ENCODE measurements at places on chromosomes 16 and 17. TPM values are rescaled to one million over a fixed set of nuclear protein-coding genes. Genes with fewer than 3 reads are reported as not detected.

DNA sequence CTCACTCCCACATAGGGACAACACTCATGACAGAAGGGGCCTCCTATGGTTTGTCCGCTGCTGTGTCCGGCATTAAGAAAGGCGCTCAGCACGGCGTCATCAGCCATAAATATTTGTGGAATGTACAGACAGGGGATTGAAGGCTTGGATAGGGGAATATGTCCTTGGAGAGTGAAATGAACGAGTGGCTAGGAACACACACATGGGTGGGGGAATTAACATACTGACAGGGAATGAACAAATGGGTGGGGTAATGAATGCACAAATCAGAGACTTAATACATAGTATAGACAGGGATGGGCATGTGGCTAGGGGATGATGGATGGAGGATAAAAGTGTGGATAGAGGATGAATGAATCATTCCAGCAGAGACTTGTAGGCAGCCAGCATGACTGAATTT, 154.0 kb upstream of the HSBP1 start:
- peak; percentile 16 for DNase-seq
- no peaks in the 10 kb centered on the region for H3K36me3 ChIP-seq
- H3K4me3 ChIP-seq, result no peak overlapping the region
- H3K4me1 ChIP-seq, result peaks cover 5% of the 10 kb centered on the region

Gene TMEM132E
- not detected for total RNA-seq

GRCh38 chr16:85275533-85276249, 163.4 kb upstream of the CIBAR2 start:
- H3K27ac ChIP-seq, result no peak overlapping the region
- no peak overlapping the region for H3K4me3 ChIP-seq
- DNase-seq, result peak; percentile 77
- H3K4me1 ChIP-seq, result peaks cover 11% of the 10 kb centered on the region

Gene TMEM100
- total RNA-seq, result 1.0 TPM

Gene SOCS1
- total RNA-seq, result 1.8 TPM

Gene MC1R
- 1.6 TPM for total RNA-seq

- no peak for DNase-seq
- H3K4me3 ChIP-seq, result no peak overlapping the region
- no peaks in the 10 kb centered on the region for H3K36me3 ChIP-seq
Measured at GRCh38 chr16:27781195-27781524, 231.2 kb downstream of the KATNIP start.

DNA sequence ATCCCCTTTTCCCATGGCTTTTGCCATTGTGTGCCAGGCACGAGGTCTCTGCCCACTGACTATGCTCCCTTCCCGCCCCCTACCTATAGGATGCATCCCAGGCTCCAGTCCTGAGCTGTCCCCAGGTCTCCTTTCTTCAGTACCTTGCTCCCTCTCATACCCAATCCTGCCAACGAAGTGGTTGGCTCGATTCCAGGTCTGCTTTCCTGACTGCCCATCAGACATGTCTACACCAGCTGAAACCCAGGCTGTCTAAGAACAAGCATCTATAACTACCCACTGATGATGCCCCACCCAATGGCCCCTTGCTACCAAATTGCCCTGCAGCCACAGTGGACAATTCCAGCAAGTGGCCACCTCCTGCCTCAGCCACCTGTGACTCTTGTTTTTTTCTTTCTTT, 479.1 kb downstream of the SOX9 start:
- H3K27ac ChIP-seq, result no peak overlapping the region
- H3K36me3 ChIP-seq, result no peaks in the 10 kb centered on the region
- peaks cover 8% of the 10 kb centered on the region for H3K4me1 ChIP-seq
- 0 out of 2 replicates have a peak, but pooled peaks cover 3% of the 10 kb centered on the region for H3K27me3 ChIP-seq

- no peak for DNase-seq
- H3K27me3 ChIP-seq, result no peaks in the 10 kb centered on the region
- no peak overlapping the region for H3K27ac ChIP-seq
- H3K4me1 ChIP-seq, result peaks cover 19% of the 10 kb centered on the region
Measured at GRCh38 chr17:75849279-75849646, 5.1 kb upstream of the UNC13D start.

DNA sequence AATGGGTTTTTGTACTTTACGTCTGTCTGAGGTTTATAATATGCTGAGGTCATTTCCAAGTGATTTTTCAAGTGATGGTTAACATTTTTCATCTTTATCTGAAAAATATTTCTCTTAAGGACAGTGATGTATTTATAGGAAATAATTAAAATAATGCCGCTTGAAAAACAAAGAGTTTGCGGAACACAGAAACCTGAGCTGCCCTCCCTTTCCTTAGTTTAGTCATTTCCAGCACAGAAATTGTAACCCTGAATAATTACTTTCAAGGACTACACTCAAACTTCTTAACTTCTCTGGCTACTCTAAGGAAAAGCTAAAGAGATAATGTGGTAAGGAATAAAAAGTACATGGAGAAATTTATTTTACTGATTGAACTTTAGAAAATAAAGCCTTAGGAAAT, 54.6 kb downstream of the MRTFB start:
- no peak overlapping the region for H3K4me3 ChIP-seq
- no peaks in the 10 kb centered on the region for H3K36me3 ChIP-seq
- no peak for DNase-seq
- H3K4me1 ChIP-seq, result no peaks in the 10 kb centered on the region

Data from SJCRH30 (cell line).